ENCODE measurements at places on chromosomes 3 and 15.

GRCh38 chr3:131795390-131796090 is 239.3 kb downstream of the CPNE4 start:
- DNase-seq, result no peak

DNA sequence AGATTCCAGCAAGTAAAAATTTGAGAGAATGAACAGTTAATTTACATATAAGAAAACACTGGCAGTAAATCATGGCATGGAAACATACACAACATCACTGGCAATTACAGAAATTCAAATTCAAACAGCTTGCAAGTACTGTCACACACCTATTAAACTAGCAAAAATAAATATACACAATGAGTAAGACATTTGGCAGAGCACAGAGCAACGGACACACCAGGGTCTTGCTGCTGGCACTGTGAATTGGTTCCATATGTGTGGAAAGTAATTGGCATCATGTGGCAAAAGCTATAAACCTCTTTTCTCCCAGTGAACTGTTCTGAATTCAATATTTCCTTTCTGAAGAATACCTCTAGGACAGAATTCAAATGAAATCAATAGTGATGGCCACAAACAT is 78.3 kb downstream of the LRRK1 start:
- no peak for DNase-seq

GRCh38 chr15:100334456-100334855 is 7.3 kb downstream of the ADAMTS17 start:
- DNase-seq, result no peak

DNA sequence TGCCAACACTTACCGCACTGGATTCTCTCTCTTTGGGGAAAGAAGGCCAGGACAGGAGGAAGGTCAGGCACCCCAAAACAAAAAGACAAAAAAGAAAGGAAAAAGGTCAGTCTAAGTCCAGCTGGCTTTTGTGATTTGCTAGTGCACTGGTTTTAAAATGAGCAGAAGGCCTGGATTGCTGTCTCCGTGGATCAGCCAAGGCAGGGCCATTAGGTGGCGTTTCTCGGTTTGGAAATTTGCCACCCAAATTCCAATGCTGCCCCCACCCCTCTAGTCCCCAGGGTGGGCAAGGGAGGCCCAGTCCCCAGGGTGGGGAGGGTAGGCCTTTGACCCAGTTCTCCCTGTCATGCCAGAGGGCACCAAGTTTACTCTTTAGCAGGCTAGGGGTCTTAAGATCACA is 33.3 kb downstream of the TLE3 start:
- no peak for DNase-seq

GRCh38 chr3:43998836-43999727 is 242.6 kb upstream of the TOPAZ1 start:
- no peak for DNase-seq

DNA sequence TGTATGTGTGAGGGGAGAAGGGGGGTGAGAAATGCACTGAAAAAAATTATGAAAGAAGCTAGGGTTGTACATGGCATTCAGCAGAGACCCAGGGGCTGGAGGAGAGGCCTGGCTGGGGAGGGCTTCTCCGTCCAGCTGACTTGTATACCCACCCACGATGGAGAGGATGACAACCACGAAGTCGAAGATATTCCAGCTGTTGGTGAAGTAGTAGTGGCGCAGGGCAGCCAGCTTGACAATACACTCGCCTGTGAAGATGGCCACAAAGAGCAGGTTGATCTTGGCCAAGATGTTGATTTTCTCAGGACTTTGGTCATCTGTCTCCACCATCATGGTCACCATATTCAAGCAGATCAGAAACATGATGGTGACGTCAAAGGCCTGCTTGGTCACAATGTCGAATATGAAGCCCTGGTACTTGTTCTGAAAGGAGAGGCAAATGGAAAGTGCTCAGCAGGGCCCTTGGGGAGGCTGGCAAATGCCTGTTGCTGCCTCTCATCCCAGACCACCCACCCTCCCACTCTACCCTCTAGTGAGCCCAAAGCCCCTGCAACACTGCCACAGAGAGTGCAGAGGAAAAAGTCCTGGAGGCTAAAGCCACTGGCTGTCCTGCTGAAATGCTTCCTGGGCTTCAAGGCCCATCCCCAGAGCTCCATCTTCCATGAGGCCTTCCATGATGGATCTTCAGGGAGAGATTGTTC is 58.1 kb downstream of the EXOG start:
- DNase-seq, result no peak

DNA sequence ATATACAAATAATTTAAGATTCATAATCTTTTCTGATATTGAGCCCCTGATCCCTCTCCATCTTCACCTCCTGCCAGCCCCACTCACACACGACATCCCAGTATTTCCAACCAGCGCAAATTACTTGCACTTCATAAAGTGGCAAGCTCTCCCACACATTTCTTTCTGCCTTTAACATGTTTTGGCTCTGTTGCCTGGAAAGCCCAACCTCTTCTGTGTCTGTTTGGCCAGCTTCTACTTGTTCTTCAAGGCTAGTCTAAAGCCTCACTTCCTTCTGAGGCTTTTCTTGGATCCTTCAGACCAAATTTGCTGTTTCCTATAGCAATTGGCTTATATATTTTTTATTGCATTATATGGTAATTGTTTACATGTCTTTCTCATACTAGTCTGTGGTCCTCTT is 5.1 kb upstream of the TM6SF1 start:
- no peak for DNase-seq

DNA sequence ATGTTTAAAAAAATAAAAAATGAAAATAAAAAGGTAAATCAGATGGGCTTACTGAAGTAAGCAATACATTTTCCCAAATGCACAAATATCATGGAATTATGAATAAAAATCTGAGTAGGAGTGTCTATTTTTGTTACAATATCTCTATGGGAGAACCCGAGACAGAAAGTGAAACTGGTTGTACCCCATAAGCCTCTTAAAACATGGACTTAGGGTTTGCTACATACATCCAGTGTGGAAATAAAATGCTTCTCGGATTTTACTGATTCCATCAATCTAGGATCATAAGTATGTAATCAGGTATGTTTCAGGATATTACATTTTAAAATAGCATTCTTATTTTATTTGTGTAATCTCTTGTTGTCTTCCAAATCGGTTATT is 177.8 kb upstream of the CDIN1 start:
- DNase-seq, result no peak

DNA sequence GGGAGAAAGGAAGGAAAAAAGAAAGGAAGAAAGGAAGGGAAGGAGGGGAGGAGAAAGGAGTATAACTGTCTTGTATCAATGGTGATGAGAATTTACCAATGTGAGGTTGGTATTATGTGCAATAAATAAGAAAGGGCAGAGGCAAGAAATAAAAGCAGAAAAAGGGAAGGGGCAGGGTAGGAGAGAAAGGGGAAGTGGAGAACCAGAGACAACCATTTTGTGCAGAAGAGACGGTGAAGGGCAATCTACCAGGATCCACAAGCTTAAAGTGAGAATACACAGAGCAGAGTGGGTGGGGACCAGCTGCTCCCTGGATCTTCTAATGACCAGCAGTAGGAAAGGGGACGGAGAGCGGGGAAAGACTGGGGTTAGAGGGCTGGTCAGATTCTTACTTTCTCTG is 106.9 kb upstream of the SLCO2A1 start:
- DNase-seq, result no peak

DNA sequence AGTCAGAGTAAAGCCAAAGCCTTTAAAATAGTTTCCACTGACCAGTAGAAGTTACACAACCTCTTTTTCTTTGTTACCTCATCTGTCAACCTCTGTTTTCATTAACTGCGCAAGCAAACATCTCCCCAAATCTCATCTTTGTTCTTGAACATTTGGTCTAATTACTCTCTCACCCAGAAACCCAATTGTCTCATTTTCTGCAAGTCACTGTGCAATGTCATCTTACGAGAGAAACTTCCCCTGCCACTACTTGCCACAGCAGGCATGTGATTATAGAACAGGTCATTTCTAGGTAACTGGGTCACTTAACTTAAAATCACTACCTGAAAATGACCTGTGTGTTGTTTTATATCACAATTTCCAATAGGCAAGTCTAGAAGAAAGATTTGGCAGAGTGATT is 159.4 kb downstream of the SI start:
- no peak for DNase-seq

DNA sequence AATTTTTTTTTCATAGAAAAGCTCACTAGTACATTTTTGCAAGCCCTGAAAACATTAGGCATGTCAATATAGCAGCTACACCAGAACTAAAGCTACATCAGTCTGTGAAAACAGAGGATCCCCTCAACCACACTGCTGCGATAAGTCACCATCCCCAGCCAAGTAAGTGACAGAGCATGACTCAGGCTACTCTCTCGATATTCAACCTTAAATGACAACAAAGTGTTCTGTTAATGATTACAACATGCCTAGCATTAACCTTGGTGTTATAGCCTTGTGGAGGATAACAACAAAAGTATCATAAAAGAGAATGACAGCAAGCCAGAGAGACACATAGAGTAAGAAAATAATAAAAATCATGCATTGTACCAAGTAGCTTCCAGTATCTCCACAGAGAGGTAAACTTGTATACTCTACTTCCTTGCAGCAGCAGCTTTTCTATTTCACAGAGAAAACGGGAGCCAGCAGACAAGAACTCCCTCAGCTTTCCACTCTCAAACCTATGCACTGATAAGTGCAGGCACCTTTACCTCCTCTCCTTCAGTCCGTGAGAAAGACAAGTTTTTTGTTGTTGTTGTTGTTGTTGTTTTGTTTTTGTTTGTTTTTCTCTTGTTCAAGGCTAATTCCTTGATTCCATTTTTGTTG is 76.6 kb downstream of the GBE1 start:
- no peak for DNase-seq

GRCh38 chr3:17151598-17152373 is 267.0 kb downstream of the PLCL2 start:
- peak; percentile 86 for DNase-seq

- no peak for DNase-seq
Measured at GRCh38 chr3:17752876-17753631, 10.6 kb upstream of the TBC1D5 start.

DNA sequence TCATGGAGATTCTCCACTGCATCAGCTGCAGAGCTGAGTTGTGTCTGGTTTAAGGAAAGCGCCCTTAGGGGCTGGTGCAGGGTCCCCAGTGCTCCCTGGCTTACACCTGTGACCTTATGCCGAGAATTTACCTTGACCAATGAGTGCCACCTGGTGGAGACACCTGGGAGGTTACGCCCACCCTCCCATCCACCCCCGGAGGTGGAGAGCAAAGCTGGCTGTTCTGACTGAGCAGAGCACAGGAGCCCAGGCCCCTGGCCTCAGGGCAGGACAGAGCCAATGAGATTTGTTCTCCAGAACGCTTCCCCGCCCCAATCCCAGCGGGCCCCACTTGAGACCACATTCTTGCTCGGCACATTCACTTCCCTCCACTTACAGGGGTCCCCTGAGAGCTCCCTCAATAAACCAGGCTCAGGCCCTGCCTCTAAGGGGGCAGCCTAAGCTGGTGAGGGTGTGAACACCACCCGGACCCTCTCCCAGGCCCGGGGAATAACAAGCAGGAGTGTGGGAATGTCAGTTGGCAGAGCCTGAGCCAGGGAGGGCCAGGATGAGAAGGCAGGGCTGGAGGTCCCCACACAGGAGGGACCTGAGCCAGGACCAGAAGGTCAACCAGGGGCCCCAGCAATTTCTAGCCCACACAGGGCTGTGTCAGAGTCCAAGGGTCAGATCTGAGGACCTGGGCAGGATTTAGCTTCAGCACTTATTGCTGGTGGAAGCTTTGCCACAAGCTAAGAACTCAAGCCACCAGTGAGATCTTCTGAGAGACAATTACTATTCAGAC is 117.1 kb downstream of the TPRA1 start:
- no peak for DNase-seq

- no peak for DNase-seq
Measured at GRCh38 chr3:6282918-6283317, 578.0 kb upstream of the GRM7 start.

DNA sequence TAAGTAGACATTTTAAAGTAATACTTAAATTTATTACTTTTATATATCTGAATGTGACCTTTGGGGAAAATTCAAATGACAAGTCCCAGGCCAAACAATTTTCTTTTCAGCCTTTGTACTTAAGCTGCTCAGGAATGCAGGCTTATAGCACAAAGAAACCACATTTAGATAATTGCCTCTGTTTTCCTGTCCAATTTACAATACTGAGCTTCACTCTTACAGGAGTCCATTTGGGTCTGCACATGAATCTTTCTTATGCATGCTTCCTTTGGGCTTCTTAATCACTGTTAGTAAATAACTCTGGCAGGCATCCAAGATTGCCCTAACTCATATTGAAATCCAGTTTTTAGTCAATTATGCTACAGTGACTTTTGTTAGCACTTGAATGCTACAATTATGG is 459.4 kb upstream of the TGFBR2 start:
- no peak for DNase-seq

DNA sequence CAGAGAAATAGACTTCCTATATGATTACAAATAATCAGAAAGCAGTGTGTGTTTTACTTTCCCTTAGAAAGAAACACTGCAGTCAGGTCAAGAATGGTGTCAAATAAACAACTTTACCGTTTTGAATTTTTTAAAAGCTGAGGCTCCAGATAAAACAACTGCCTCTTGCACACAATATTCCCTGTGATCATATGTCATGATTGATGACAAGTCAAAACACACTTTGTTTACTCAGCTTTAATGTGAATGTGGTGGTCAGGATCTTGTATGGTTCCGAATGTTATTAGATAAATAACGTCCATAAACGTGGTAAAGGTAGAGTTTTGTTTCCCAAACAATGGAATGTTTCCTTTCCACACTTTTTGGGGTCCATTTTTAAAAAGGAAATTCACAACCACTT is 428.4 kb upstream of the MDFIC2 start:
- DNase-seq, result no peak

GRCh38 chr3:70919091-70919490 is 606.7 kb upstream of the MDFIC2 start:
- DNase-seq, result no peak

GRCh38 chr3:28076246-28076645 is 165.2 kb upstream of the CMC1 start:
- DNase-seq, result no peak

- DNase-seq, result no peak
Measured at GRCh38 chr3:7779331-7779730, 722.3 kb upstream of the LMCD1 start.

- no peak for DNase-seq
Measured at GRCh38 chr15:99015698-99016568, 8.3 kb upstream of the PGPEP1L start.

DNA sequence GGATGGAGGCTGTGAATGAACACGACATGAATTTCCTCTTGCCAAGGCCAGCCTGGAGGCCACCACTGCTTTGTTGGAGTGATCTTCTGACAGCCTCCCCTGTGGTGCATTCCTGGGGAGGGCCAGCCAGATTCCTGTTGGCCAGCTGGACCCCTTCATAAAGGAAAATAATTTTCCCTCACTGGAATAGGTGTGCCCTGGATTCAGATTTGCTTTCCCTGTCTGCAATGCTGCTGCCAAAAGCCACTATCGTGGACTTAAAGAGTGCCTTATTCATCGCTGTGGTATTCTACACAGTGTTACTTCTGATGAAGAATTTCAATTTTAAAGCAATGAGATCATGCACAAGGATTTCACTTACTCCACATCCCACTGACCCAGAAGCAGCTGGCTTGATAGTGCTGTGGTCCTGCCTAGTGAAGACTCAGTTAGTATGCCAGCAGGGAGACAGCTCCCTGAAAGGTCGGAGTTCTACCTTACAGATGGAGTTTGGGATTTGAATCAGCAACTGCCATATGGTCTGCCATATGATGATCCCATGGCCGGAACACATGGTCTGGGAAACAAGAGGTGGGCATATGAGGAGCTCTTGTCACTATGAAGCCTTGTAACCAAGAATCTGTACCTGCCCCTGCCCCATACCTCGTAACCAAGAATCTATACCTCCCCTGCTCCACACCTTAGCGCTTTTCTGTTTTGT is 145.2 kb downstream of the KLF13 start:
- DNase-seq, result no peak

GRCh38 chr15:92073044-92073785 is 219.7 kb downstream of the SLCO3A1 start:
- DNase-seq, result no peak

- DNase-seq, result no peak
Measured at GRCh38 chr15:87492321-87492720, 764.2 kb downstream of the NTRK3 start.
